ENCODE measurements at places on chromosomes 6 and 20.

DNA sequence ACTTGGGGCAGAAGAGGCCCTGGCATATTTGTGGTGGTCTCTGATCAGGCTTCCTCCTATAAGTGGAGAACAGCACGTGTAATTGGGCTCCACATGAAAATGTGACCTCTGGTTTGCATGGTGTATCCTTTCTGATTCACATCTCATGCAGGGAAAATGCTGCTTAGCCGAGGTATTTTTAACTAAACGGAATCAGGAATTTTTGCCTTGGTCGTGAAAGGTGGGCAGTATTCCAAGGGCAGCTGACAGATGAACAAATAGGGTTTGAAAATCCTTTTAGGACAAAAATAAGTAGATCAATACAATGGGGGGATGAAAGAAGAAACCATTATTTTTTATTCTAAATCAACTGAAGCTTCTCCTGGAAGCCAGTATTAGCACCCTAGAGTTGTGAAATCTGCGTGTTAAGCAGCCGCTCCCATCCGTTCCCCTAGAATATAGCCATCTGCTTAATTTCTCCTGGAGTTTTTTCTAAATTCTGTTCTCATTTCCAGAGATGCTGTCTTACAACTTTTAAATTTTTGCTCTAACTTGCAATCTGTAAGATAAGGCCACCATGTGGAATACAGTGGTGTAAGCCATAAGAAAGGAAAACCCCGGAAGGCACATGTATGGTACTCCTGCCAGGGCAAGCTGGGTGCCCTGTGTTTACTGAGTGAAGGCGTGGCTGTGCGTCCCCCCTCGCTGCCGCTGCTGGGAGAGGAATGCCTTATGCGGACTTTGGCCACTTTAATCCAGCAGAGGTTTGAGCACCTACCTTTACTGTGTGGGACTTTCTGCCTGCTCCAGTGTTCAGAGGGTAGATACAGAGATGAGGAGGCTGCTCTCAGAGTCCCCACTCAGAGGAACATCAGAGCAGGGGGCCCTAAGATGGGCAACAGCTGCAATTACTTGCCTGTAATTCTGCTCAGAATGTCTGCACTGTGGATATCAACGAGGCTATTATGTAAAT lies 52.4 kb downstream of the SYNJ2 start:
- no peak for DNase-seq

DNA sequence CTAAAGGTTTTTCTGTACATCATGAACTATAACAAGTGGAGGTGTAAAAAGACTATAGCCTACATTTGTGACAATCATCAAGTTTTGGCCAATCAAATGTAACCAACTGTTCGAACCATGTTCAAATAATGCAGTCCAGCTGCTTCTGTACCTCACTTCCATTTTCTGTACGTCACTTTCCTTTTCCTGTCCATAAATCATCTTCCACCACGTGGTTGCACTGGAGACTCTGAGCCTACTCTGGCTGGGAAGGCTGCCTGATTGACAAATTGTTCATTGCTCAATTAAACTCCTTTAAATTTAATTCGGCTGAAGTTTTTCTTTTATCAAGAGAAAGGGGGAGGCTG lies 270.4 kb upstream of the JARID2 start:
- DNase-seq: no peak

DNA sequence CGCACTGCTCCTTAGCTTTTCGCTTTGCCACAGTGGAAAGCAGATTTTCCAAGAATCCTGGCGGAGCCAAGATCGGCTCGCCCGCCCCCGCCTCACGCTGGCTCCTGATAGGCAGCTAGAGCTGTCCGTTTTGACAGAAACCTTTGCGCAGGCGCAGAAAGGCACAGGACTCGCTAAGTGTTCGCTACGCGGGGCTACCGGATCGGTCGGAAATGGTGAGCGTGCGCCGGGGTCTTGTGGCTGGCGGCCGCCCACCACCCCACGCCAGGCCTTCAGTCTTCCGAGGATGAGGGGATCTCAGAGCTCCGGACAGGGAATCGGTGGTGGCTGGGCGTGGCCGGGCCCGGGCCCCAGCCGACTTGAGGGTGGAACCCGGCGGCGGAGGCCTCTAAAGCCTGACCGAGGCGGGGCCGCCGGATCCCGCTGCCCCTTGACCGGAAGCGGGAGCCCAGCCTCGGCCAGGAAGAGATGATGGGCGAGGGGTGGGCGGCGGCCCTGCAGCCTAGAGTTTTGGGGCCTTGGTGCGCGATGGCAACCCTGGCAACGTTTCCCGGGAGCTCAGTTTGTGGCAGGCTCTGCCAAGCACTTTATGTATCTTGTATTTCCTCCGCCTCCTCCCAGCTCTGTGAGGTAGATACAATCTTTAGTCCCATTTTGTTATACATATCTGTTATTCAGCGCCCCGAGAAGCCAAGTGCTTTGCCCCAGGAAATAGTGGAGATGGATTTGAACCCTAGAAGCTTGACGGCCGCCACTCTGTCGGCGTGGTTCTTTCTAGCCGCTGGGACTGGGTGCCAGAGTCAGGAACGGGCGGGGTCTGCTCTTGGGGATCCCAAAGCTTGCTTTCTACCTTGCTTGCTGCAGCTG lies at the start of gene DYNLRB1:
DYNLRB1 (plus strand) TSS at position 176 of the 867 bp plus-strand sequence; CDS start at position 213, 37 bp downstream.
- DNase-seq: peak; percentile 95

DNA sequence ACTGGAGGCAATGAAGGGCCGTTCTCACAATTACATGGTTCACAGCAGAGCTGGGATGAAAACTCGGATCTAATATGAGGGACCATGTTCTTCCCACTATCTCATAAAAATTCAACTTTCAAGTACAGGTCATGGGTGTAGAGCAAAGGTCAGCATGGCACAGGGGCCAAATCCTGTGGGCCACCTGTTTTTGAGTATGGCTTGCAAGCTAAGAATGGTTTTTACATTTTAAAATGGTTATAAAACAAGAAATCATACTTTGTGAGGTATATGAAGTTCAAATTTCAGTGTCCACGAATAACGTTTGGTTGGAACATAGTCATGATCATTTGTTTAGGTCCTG lies 4.6 kb downstream of the MAP3K5 start:
- no peak for DNase-seq
